ENCODE measurements at places on chromosomes 3 and 15.

DNA sequence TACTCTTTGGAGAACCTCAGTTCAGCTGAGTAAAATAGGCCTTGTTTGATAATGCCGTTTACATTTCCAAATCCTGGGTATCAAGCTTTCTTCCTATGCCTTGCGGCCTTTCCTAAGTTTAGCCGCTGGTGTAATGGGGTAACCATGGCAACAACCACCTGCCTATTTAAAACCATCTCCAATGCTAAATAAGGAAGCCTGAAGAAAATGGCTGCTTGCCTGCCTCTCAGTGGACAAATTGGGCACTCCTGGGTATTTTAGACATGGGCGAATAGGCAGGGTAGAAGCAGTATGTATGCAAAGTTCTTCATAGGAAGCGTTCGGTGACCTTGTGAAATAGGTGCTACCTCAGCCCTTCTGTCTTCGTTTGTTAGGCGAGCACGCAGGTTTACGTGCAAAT, 122.7 kb downstream of the DGKG start:
- DNase-seq: no peak

GRCh38 chr15:51869060-51869421, 39.6 kb downstream of the TMOD3 start:
- no peak for DNase-seq

DNA sequence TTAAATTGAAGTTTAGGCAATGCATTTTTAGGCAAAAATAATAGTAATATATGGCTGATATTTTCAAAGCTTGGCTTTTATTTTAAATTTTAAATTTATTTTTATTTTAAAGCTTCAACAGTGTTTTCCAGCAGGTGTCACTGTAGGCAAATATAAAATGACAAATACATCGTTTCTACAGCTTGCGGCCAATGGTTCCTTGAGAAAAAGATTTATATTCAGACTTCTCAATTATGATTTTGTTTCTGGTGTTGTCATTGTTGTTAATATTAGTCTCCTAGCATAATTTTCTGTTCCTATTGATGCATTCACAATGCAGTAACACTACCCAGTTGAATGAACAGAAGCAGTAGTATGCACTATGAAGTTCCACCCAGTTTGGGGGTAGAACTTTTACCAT, 220.7 kb upstream of the DNAJC19 start:
- no peak for DNase-seq

DNA sequence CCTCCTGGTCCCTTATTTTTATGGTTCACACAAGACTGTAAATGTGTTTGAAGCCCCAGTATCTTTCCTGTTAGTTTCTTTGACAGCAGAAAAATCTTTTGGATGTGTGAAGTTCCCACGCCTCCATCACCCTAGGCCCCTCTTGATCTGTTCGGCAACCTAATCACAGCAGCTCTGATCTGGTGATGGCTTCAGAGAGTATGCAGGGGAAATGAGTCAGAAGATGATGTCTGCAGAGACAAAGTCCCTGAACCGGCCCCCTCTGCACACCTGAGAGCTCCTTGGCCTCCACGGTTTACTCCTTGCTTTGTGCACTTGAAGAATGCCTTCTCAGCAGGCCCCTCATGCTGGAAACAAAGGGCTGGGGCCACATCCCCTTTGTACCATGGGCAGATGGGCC, 63.5 kb downstream of the CLDN11 start:
- no peak for DNase-seq

DNA sequence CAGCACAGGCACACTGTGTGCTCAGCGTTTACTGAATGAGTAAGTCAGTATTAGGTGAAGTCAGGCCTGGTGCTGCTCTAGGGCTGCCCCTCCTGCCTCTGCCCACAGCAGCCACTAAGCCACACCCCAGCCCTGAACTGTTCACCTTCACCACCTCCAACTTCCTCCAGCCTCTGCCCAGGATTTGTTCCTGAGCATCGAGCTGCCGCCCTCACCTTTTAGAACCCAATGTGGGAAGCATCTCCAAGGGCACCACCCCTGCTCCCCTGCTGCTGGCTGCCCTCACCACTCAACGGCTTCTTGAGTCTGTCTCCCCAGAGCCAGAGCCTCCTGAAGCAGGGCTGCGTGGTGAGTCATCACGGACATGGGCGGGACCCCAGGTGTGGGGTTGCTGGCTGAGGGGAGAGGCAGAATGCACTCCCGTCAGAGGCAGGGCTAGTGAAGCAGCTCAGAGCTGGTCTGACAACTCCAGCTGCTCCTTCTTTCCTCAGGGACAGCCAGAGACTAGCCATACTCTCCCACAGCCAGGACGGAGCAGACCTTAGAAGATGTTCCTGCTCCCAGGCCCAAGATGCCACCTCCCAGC, 5.8 kb downstream of the HYAL2 start:
- DNase-seq: no peak

- DNase-seq: no peak
Measured at GRCh38 chr3:107394502-107394901, 17.3 kb downstream of the CCDC54 start.

DNA sequence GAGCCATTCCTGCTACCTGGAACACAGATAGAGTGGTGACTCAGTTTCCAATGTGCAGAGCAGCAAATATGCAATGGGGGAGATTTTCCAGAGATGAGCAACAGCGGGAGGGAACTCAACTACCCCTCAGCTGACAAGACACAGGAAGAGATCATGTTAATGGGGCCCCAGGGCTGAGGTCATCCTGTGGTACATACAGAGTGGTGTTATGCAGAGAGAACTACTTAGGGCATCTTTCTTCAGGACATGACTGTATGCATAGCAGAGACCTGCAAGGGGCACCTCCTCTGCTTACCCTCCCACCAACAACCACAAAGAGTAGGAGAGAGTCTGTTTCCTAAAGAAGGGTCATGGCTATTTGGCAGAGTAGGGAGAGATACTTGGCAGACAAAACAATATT, 6.8 kb upstream of the TBC1D5 start:
- DNase-seq: no peak

DNA sequence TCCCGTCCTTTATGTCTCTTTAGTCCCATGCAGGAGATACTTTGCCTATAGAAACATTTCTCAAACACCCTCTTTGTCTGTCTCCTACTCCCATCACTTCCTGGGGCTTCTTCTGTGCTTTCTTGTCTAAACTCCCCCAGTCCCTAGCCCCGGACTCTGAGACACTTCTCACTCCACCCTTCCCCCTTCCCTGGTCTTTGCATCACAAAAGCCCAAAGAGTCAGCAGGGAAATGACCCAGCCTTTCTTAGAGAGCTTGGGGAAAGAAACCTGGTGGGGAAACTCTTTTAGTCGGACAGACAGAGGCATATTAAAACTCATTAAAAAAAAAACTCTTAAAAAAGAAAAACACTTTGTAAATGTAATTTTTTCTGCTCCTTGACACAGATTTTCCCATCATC, 211.2 kb downstream of the TJP1 start:
- no peak for DNase-seq

DNA sequence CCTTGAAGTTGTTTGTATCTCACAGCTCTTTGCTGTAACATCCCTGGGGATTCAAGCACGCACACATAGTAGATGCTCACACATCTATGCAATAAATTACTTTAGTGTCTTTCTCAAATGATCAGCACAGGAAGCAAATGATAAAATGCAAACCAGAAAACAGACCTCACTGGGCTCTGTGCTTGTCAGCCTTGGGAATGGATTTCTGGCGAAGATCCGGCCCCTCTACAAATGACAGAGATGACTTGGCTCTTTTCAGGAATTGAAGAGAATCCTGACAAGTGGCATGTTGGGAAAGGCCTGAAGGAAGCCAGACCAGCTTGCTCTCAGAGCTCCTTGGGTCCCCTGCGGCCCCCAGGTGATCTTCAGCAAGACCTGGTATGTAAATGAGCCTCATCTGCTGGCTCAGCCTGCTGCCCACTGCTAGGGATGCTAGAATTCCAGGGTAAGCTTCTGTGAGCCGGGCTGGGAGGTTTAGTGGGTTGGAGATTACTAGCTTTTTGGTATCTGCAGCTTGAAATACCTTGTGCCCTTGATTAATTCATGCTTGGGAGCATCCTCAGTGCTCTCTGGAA, 54.1 kb downstream of the LPP start:
- no peak for DNase-seq

DNA sequence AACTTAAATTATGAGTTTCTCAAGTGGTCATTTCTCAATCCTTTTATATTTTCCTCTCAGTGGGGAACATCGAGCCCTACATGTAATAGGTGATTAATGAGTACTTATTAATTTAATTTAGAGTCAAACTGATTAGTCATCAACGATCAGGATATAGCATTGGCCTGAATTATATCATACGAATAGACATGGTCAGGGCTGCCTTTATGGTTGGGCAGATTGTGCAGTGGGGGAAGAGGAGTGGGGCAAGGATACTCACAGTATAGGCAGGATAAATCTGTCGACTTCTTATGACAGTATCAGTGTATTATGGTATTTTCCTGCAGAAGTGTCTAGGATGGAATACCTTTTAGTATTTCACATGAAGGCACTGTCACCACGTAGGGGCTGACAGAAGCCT, 27.0 kb downstream of the C2CD4A start:
- DNase-seq: no peak

GRCh38 chr3:128782282-128783146, 56.5 kb downstream of the RAB7A start:
- no peak for DNase-seq

DNA sequence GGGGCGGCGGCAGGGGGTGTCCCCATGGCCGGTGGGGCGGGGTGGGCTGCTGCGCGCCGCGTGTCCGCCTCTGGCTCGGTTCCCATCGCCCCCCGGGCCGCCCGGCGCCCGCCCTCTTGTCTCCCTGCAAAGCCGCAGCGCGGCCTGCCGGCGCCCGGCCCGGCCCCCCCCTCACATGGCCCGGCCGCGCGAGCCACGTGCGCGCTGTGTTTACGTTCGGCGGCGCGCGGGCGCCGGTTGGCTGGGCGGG, 502 bp downstream of the NR1D2 start:
- no peak for DNase-seq

GRCh38 chr3:129557548-129557894, 14.5 kb downstream of the H1-8 start:
- no peak for DNase-seq

Measured in SIG-M5 (cell line).